Substantia nigra (tissue), 51 donors: ENCODE measurements at places on chromosomes 16 and 17.

DNA sequence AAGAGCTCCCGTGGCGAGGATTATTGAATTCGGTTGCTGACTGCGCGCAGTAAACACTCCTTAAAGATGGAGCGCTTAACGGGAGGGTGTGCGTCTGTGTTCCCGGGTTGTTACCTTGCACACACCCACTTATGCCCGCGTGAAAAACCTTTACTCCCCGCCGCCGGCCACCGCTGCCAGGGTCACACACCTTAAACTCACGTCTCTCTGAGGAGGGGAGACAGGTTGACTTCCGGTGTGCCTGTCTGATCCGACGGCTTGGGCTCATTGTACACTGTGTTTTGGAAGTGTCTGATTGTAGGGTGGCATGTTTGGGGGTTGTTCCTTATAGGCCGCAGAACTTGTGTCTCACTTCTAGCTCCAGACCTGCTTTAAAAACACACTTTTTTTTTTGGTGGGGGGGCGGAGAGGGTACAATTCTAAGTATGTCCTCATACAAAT lies 66.8 kb downstream of the KPNA2 start:
- DNase-seq = peak; percentile 7

DNA sequence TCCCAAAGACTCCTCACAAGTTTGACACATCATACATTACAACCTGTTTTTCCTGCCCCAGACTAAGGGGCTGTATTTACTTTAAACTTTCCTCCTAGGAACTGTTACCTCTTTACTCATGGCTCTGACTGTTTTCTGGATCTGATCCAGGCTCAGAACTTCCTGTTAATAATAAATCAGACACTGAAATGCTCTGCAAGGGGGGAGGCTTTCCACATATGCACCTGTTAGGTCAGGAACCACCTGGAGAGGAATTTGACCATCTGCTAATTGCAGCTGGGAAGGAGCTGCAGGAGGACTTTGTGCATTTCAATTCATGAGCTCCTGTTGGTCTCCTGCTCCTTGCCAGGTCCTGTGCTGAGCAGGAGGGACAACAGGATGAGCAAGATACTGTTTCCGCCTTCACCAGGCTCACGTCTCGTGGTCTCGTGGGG lies 476.9 kb upstream of the CDH5 start:
- no peak for DNase-seq

GRCh38 chr17:76009969-76010661 lies 9.5 kb downstream of the CDK3 start:
- no peak for DNase-seq

GRCh38 chr17:78951967-78952551 lies 26.9 kb upstream of the TIMP2 start:
- no peak for DNase-seq

DNA sequence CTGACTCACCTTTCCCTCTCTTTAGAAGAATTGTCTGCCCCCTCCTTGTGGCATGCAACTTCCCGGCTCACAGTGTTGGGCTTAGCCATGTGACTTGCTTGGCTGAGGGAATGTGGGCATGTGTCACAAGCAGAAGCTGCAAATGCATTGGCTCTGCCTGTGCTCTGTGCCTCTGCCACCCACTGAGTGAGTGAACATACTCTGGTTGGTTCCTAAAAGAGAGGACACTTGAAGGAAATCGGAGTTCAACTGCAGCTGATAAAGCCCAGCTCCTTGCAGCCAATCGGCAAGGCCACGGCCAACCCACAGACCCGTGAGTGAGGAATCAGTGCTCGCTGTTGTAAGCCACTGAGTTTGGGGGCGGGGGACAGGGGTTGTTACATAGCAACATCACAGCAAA lies 10.9 kb upstream of the GINS2 start:
- DNase-seq = peak; percentile 9

DNA sequence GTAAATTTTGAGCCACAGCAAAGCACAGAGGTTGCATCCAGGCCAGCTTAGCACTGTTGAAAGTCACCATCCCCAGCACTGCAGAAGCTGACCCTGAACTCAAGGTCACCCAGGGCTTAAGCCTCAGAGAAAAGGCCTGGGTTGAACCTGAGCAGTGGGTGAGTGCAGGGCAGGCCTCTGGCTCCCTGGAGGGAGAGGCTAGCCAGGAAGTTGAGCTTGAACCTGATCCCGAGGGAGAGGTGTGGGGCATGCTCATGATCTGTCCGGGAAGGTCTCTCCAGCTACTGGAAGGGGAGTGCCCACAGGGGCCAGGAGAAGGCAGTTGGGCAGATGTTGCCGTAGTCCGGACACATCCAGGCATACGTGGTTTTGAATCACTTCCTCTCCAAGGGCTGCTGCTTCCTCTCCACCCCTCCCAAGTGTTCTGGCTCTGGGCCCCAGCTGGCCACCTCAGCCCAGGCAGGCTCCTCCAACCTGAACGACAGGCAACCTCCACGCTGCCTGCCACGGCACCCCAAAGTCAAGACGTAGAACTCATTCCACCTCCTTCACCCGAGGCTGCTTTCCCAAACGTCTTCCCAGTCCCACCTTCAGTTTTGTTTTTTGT lies 18.4 kb downstream of the CARHSP1 start:
- no peak for DNase-seq

DNA sequence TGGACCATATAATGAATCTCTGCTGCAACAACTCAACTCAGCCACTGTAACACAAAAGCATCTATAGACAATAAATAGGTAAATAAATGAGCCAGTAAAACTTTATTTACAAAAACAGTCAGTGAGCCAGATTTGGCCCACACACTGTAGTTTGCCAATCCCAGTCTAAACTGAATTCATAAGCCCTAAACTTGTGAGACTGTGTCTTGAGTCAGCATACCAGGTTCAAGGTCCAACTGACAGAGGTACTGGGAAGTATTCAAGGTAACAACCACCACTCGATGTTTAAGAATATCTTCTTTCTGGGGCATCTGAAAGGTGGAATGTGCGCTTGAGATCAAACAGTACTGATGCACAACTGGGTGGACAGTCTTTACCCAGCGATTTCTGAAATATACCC lies 94.2 kb downstream of the HELZ start:
- DNase-seq = no peak

DNA sequence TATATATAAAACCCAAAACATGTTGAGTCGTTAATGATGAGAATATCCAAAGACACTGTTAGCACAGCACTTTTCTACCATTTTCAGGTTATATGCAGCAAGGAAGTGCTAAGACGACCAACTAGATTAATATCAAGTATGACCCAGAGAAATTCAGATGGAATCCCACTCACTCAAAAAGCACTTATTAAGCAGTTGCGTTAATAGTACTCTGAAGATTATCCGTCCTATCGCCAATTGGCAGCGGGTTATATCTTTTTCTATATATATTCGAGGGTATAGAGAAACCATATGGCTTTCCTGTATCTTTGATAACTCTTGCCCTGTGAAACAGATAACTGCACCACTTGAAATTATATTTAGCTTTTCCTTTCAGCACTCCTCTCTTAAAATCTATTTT lies 1.1 kb downstream of the CRLF3 start:
- DNase-seq = no peak

DNA sequence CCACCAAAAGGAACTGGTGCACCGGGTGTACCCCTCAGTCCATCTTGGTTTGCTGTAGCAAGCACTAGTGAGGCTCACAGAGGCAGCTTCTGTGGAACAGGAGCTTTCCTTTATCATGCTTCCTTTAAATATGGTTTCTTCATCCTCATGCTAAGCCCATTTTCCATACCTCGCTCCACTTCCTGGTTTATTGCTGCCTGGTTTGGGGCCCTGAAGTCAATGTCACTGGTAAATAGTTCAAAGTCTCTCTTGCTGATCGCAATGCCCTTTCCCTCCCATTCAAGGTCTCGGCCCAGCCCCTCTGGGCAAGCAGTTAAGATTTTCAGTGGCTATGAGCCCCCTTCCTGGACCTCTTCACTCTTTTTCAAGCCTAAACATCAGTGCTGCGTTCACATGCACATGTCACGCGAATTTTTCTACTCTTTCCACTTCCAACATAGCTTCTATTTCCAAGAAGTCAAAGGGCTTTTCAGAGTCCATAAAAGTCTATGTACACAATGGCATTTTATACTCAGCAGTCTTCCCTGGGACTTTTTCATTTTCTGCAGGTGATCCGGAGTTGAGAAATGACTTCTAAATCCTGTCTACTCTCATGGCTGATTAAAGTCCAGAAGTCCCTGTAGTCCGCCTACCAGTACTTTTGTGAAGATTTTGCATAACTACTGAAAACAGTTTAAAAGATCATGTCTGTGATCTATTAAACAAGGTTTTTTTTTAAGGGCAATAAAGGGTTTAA lies 323.8 kb upstream of the ZFHX3 start:
- DNase-seq = no peak

DNA sequence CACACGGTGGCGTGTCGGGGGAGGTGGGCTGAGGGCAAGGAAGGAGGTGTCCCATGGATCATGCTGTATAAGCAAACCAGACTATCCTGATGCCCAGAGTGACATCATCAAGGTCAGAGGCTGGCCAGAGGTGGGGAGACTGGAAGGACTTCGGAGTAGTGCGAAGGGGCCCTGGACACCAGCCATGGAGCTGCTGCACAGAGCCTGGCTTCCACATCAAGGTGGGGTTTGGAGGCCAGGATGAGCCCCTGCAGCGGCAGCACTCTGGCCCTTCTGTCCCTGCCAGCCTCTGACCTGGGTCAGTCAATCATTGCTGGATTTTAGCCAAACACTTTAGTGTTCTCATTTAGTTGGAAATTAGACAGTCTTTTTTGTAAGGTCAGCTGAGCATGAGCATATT lies 34.8 kb downstream of the MED13 start:
- no peak for DNase-seq

GRCh38 chr17:30212750-30213149 lies 22.7 kb downstream of the SLC6A4 start:
- no peak for DNase-seq

- peak; percentile 68 for DNase-seq
Observed at GRCh38 chr16:48384520-48385252, 527 bp downstream of the SIAH1 start.

DNA sequence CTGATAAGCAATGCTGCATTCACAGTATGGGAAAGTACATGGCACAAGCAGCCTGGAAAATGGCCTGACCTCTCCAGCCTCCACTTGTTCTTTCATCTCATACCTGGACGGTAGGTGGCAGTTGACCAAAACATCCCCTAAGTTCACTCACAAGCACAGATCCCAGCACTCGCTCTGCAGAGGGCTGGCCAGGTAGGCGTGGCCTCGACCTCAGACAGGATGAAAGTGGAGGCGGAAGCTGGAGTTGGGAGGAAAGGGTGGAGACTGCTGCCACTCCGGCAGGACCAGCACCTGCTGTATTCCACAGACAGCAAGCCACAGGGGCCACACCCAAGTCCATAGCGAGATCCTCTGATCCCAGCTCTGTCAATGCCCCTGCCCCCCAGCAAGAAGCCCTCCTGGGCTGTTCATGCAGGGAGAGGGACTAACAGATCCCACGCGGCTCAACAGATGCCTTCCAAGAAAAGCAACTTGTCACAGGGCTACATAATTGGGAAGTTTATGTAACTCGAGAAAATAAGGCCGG lies 31.3 kb downstream of the ZCCHC14 start:
- DNase-seq = no peak

DNA sequence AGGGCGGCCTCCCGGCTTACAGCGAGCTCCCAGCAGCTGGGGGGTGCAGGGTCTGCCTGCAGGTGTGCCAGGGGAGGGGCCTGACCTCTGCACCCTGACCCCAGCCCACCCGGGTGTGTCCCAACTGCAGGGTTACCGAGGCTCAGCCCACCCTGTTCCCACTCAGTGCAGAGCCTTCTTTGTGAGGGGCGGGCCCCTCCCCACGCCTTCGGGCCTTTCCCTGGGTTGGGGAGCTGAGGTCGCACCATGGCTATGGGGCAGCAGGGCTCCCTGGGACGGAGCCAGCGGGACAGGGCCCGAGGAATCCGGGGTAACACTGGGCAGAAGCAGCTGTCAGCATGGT lies 17.1 kb downstream of the CACNA1H start:
- no peak for DNase-seq

- DNase-seq = no peak
Observed at GRCh38 chr17:9837551-9838471, 12.1 kb downstream of the GLP2R start.

GRCh38 chr16:2037647-2038381 lies 9.8 kb downstream of the NTHL1 start:
- no peak for DNase-seq

- DNase-seq = no peak
Observed at GRCh38 chr17:44414394-44415155, 25.1 kb upstream of the ITGA2B start.

DNA sequence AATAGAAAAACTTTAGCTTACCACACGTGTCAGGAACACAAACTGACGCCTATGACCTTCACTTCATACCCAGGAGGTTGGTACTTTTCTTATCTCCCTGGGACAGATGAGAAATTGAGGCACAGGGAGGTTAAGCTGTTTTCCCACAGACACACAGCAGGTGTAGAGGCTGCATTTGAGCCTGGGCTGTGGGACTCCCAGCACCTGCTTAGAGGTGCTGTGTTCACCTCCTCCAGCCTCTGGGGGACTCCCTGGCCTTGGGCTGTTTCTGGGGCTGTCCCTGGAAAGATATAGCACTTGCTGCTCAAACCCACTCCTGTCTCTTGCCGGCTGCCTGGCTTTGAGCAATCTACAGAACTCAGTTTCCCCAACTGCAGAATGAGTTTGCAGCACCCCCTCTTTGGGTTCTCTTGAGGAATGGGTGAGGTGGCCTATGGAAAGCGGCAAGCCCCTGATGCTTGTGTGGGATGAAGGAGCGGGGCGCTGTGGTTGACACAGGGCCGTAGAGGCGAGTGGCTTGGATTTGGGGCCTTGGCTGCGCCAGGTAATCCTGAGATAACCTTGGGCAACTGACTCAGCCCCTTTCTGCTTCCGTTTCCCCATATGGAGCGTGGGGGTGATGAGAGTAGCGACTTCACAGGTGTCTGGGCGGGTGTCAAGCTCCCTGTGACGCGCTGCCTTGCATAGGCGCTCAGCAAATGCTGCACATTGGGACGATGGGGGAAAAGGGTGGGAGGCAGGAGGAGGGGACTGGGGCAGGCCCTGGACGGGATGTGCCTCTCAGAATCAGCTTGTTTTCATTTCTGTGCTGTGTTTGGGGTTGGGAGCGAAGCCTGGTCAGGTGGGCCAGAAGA lies 104.5 kb upstream of the CIBAR2 start:
- DNase-seq = no peak

DNA sequence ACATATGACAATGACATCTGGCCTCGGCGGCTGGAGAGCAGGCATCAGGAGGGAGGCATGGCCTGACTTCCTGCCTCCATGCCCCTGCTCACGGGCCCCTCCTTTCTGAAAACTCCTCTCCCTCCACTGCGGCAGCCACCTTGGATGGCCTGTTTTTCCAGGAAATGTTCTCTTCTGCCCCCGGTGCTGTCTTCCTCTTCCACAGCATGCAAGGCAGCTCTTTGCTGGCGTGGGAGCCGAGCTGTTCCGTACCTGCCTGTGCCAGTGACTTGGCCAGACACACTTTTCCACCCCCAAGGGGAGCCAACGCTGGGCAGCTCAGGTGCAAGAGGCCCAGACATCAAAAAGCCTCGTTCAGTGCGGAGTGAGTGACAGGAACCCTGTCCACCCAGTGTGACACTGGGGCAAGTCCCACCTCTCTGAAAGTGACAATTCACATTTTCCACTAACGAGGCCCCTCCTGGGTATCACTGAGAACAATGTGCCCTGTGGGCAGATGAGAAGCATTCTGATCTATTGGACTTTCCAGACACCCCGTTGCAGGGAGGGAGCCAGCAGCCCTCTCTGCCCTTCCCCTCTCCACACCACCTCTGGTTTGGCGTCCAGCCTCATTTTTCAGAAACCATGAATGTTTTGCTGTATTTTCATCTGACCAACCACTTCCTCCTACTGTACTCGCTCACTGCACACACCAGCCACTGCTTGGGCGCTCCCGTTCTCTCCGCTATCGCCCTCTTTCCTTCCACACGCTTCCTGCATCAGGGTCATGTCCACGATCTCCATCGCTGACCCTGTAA lies 31.2 kb downstream of the NSMCE1 start:
- DNase-seq = no peak

GRCh38 chr17:44925731-44926697 lies 10.7 kb upstream of the GFAP start:
- no peak for DNase-seq
